ENCODE measurements at places on chromosomes 1 and 21. TPM values are rescaled to one million over a fixed set of nuclear protein-coding genes. Genes with fewer than 3 reads are reported as not detected.

- no peak overlapping the region for H3K4me3 ChIP-seq
- no peaks in the 10 kb centered on the region for H3K27me3 ChIP-seq
- H3K36me3 ChIP-seq, result peaks cover 6% of the 10 kb centered on the region
- peak overlapping the region; percentile 61 for H3K27ac ChIP-seq
- H3K4me1 ChIP-seq, result peaks cover 27% of the 10 kb centered on the region
These were observed 27.2 kb upstream of the TRIM67 start for GRCh38 chr1:231134624-231135023.

GRCh38 chr1:164092603-164093353, 466.2 kb upstream of the PBX1 start:
- DNase-seq, result no peak
- no peak overlapping the region for H3K4me3 ChIP-seq
- H3K36me3 ChIP-seq, result no peaks in the 10 kb centered on the region
- H3K27me3 ChIP-seq, result no peaks in the 10 kb centered on the region

GRCh38 chr1:6686294-6686693, 15.3 kb downstream of the DNAJC11 start:
- H3K4me1 ChIP-seq, result peaks cover 9% of the 10 kb centered on the region
- no peak overlapping the region for H3K27ac ChIP-seq
- no peak for DNase-seq
- H3K4me3 ChIP-seq, result no peak overlapping the region

DNA sequence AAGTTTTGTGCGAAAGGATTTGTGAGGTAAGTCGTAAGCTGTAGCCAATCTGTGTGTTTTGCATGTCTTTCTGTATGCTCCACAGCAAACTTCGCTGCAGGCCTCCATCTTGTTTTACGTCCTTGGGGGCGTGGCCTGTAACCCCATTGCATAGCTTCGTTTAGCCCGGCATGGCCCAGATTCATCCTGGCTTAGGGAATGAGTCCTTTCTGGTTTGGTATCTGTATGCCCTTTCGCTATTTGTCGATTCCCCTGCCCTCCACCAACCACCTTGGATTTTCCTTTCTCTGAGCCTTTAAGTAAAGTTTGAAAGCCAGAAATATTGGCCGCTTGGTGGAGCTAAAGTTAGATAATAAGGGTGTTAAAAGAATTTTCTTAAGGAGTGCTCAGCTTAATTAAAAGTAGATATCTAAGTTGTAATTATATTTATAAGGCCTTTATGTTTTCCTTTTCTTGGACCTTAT, 1.1 kb downstream of the THEM4 start:
- H3K27me3 ChIP-seq, result no peaks in the 10 kb centered on the region
- H3K36me3 ChIP-seq, result peaks cover 30% of the 10 kb centered on the region
- H3K4me3 ChIP-seq, result peak overlapping the region; percentile 90

DNA sequence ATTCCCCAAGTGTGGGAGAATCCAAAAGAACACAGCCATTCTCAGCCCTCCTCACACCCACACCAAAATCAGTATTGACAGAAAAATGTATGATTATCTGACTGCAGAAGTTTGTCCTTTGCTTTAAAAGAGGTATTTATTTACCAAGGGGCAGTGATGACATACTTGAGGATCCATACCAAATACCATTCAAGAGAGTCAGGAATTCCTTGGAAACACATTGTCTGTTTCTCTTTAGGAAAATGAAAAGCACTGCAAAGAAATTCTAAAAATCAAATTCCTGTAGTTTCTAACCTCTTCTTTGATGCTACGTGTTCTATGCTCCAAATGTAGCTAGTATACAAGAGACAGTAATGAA, 509.6 kb upstream of the CXADR start:
- no peak for DNase-seq
- no peak overlapping the region for H3K4me3 ChIP-seq
- H3K36me3 ChIP-seq, result no peaks in the 10 kb centered on the region
- H3K4me1 ChIP-seq, result no peaks in the 10 kb centered on the region
- H3K27me3 ChIP-seq, result no peaks in the 10 kb centered on the region
- no peak overlapping the region for H3K27ac ChIP-seq

DNA sequence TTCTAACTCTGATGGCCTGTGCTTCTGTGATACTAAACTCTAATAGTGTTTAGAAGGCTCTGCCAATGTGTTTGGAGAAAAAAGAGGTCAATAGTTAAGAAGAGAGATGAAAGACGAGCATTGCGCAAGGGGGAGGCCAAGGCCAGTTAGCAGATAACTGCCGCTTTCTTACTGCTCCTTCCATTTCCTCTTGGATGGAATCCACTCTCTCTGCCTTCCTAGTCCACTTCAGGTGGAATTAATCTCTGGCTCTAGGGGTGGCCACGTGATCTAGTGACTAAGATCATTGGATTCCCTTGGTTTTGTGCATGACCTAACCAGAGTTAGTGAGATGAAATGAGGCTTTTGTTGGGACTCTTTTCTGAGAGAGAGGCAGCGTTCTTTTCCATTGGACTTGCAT, 148.3 kb downstream of the ACTL8 start:
- H3K4me3 ChIP-seq, result no peak overlapping the region
- peaks cover 99% of the 10 kb centered on the region for H3K27me3 ChIP-seq
- H3K4me1 ChIP-seq, result no peaks in the 10 kb centered on the region
- DNase-seq, result peak; percentile 10

DNA sequence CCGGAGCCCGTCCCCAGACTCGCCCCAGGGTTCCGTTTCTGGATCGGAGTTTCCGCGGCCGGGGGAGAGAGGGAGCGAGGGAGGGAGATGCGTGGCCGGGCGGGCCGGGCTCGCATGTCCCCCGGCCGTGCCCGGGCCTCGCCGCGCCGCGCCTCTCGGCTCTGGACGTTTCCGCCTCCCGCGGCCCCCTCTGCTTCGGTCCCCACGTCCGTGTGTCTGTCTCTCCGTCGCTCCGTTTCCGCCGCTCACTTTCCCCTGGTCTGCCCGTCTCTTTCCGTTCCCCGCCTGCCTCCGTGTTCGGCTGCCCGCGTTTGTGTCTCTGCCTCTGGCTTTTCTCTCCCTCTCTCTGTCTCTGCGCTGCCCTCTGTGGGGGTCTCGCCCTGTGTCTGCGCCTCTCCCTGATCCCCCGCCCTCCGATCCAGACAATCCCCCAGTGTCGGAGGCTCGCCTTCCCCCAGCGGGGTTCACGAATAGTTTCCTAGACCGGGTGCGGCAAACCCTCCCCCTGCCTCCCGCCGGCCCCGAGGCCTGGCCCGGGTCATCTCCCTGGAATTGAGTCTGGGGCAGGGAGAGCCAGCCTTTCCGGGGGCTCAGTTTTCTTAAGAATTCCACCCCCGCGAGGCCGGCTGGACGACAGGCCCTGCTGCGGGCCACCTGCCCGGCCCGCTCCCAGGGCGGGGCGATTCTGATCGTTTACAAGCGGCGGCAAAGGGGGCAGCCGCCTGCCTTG, 735 bp downstream of the NBL1 start:
- peak overlapping the region; percentile 55 for H3K27ac ChIP-seq
- no peak for DNase-seq
- peaks cover 49% of the 10 kb centered on the region for H3K4me1 ChIP-seq
- peak overlapping the region; percentile 82 for H3K4me3 ChIP-seq

The RNF19B gene
- total RNA-seq, result 21.5 TPM

The TINAGL1 gene
- total RNA-seq, result 388 TPM

The MYCL gene
- 0.59 TPM for total RNA-seq

Measured in Calu3 (cell line).